Stimulated activated CD4-positive, alpha-beta T cell treated with anti-CD3 and anti-CD28 coated beads, Interleukin-2, amount 100 ng/mL, for 24 hours (primary cell): ENCODE measurements at places on chromosomes 16 and 17.

- DNase-seq: no peak
Measured at GRCh38 chr17:21275047-21275578, 9.4 kb upstream of the MAP2K3 start.

- no peak for DNase-seq
Measured at GRCh38 chr17:17497065-17497844, 1.1 kb upstream of the RASD1 start.

GRCh38 chr17:12909046-12909445 lies 108.8 kb downstream of the ELAC2 start:
- no peak for DNase-seq

GRCh38 chr17:50977487-50978159 lies 111.5 kb upstream of the TOB1 start:
- DNase-seq: no peak

- peak; percentile 31 for DNase-seq
Measured at GRCh38 chr16:165539-166374, at the start of gene HBM. Gene HBM (plus strand): TSS chr16:165978. CDS start chr16:165998, 20 bp downstream.

DNA sequence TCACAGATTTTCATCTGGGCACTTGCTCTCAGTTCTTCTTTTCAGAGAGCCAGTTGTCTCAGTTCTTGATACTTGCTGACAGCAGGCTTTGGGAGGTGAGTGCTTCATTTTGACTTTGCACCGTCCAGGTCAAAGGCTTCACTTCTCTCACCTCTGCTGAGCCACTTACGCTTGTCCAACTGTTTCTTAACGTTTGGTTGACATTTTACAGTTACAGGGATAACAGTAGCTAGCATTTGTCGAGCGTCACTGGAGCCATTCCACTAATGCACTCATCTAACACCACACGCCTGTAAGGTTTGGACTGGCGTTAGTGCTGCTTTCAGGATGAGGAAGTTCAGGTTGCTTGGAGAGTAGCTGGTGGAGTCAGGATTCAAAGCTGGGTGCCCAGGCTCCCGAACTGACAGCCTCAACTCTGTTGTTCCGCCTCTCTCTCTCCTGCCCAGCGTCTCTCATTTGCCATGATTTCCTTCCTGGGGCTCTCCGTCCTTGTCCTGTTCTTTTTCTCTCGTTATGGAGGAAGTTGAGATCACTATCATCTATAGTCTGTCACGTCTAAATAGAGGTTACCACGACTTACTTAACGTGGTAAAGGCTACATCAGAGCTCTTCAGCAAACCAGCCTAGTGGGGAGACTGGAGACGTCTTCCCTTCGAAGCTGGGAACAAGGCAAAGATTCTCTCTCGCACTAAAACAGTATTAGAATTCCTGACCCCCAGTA lies 220.8 kb downstream of the RPTOR start:
- no peak for DNase-seq

- DNase-seq: no peak
Measured at GRCh38 chr17:4944163-4944553, 4.1 kb downstream of the RNF167 start.

GRCh38 chr16:78583441-78583840 lies 484.0 kb downstream of the WWOX start:
- DNase-seq: no peak

DNA sequence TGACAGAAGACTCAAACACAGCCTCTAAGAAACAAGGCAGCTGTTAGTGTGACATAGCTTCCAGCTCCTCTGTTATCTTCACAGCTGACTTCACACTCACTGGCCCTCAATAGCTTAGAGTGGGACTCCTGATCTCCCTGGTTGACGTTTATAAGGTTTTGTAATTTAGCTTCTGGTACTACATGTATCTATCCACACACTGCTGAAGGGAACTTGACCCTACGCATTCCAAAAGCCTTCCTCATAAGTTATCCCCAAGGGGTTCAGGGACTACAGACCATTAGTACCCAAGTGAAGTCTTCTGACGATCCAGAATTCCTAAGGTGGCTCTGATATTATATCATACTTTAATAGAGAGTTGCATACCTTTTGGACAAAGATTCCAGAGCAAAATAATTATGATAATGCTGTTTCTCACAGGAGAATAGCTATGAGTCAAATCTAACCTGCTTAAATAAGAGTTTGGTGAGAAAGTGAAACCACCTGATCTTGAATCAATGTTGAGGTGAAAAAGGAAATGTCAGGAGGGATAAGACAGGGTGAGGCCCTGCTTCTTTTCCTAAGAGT lies 14.5 kb downstream of the ACACA start:
- DNase-seq: no peak

GRCh38 chr16:86095906-86096485 lies 197.0 kb downstream of the IRF8 start:
- DNase-seq: no peak

DNA sequence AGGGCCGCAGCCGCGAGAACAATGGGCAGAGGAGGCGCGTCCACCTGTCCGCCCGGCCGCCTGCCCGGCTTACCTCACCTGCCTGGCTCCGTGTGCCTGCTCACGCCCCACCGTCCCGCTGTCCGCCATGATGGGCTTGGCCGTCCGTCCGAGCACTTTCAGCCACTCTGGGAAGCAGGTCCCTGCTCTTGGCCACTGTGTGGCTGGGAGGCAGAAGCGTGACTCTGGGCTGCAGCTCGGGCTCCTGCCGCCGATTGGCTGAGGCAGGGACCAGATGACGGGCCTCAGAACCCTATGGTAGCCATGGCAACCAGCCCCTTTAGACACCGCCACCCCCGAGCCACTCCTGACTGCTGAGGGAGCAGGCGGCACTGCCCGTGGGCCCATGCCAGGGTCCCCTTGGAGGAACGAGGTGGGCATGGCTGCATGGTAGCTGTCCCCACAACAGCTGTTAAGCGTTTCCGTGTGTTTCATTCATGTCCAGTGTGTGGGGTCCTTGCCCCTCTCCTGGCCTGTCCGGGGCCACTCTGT lies 8.9 kb upstream of the AXIN1 start:
- DNase-seq: no peak

DNA sequence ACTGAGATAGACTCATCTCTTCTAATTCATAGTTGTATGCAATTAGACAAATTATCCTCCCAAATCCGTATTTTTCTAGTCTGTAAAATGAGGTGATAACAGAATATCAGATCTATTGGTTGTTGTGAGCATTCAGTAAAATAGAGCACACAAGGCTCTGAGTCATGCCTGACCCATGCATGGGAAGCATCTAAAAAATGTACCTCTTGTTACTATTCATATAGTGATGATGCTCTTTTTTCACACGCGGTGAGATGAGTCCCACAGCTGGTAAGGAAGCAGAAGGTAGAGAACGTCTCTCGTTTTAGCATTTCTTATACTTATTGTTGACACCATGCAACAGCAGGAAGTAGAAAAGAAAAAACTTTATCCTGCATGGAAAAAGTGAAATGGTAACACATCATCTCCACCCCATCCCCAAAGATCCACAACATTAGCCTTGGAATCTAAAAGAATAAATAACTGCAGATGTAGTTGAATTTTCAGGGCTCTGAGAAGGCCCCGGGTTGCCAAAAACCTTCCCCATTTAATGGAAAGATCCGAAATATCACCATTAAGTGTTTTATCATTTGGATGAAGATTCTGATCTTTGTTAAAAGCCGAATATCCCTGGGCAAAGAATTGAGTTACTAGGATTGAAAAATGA lies 215.6 kb downstream of the TMEM114 start:
- no peak for DNase-seq

DNA sequence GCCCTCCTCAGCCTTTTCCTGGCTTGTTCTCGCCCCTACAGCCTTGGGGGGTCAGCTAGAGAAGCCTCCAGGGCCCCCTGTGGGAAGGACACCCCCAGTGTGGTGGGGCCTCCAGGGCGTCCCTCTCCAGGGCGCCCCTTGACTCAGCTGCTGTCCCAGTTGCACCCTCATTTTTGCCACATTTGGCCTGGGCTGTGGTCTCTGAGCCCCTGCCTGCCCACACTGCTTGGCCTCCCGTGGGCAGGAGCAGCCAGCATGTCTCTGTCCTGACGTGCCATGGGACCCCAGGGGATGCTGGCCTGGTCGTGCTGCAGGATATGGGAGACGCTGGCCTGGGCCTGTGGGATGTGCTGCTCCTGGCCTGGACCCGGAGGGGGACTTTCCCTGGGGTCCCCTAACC lies 5.0 kb downstream of the CHTF18 start:
- no peak for DNase-seq

GRCh38 chr17:79839356-79840268 lies at the start of gene CBX4:
Gene CBX4 (minus strand): TSS chr17:79839440. CDS start chr17:79839251, 189 bp downstream.
- peak; percentile 94 for DNase-seq

GRCh38 chr16:972316-973002 lies 1.7 kb upstream of the LMF1 start:
- DNase-seq: no peak

GRCh38 chr17:72183194-72183685 lies 62.4 kb downstream of the SOX9 start:
- no peak for DNase-seq

DNA sequence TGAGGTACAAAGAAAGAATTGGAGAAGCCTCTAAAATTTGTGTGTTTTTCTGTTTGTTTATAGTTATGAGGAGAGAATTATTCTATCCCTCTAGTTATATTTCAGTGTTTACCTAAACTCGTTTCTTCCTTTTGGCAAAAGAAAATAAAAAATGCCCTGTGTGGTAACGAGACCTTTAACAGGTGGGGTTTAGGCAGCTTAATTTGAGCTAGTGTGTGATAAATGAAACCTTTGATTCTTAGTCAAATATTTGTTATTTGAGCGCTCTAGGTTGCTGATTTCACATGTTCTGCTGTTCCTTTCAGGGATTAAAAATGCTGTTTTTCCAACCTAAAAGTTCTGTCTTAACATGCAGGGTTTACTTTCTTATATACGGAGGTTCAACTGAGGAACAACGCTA lies 17.5 kb downstream of the ERCC4 start:
- DNase-seq: no peak

DNA sequence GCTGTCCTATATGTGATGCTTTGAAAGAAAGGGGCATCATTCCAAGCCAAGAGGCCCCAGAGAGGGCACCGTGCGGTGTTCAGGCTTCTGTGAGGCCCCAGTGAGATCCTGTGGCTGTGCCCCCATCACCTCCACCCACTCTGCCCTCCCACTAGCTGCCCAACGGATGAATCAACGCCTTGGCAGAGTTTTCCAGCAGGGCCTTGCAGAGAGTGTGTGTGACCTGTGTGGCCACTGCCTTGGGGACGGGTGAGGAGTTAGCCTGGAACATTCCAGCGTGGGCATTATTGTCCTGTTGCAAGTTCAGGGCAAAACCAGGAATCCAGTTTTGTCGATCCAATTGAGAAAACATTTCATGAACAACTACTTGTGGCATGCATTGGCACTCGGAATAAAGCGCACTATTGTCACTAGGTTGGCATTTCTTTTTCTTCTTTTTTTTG lies 53.7 kb downstream of the SF3B3 start:
- no peak for DNase-seq

GRCh38 chr16:27489906-27490305 lies 59.8 kb downstream of the GTF3C1 start:
- DNase-seq: no peak

GRCh38 chr17:82155606-82156005 lies 57.0 kb downstream of the CCDC57 start:
- DNase-seq: no peak

DNA sequence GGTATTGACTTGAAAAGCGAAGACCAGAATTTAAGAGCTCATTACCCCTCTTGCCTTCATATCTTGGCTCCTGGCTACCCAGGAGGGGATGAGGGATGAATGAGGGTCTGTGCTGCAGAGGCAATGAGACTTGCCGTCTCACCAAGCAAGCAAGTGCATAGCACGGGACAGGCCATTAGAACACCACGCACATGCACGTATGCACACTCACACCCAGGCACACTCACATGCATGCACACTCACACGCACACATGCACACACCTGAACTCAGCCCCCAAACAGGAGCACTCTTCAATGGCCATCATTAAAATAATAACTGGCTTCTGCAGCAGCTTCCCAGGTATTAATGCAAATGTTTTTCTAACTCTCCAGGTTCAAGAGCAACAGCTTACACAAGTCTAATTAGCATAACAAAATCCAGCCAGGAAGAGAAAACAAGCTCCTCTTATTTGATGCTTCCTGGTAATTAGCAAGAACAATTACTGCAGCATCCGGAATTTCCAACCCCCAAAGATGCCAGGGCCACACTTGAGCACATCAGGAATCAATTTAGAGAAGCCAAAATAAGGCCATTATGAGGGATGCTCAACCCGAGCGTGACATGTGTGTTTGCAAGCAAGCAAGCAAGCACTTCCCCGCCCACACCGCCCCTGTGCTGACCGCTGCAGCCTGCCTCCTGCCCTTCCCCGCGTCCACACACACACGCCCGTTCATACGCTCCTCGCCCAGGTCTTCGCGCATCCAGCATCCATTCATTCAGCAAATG lies 171.6 kb upstream of the TNRC6C start:
- no peak for DNase-seq

GRCh38 chr17:68441070-68441770 lies 16.1 kb downstream of the WIPI1 start:
- no peak for DNase-seq

DNA sequence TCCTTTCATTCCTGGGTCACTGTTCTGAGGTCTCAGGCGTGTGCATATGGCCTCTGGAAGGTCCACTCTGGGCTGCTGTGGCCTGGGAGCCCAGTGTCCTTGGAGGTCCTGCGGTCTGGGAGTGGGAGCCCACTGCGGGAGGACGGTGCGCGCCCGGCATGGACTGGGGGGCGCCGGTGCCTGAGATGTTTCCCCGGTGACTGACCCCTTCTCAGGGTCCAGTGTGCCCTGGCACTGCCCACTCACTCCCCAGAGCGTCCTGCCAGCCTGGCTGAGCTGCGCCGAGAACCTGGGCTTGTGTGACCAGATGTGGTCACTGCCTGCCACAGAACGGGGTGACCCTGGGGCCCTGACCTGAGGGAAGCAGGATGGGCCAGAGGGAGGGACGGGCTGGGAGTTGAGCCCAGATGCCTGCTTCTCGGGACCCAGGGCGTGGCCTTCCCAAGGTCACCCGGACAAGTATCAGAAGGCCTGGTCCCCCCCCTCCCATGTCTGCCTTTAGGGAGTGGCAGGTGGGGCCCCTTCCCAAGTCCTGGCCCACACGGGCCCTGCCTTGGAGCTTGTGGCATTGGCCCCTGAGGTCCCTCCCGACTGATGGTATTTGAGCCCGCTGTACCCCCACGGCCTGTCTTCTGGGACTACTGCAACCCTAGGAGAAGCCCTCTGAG lies 1.1 kb upstream of the RHBDL1 start:
- DNase-seq: no peak

DNA sequence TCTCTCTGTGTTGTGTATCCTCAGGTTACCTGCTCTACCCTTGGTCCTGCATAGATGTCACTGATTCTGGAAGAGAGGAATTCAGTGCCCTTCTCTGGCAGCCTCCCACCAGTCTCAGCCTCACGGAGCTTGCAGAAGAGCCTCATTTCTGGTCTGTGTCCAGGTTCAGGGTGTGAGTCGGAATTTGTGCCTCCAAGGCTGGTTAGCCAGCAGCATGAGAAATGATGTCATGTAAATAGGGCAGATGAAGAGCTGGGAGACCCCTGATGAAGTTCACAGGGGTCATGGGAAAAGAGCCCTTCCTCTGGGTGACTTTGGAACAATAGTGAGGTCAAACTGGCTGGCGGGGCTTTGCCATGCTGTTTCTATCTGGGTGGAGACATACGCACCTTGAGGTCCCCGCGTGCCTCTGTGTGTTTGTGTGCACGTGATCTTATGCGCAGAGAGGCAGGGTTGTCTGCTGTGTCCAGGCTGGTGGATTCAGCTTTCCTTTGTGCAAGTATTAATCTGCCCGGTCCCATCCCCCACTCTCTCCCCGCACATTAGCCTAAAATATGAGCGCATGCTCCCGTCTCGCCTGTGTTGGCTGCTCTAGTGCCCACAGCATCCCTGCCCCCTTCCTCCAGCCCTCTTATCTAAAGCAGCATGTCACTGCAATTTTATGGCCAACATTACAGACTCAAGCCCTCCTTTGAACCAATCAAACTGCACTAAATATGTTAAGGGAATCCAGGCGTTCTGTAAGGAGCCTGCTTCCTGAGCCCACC lies 256.3 kb upstream of the ZFHX3 start:
- no peak for DNase-seq
